ENCODE measurements at places on chromosomes 2 and 18.

DNA sequence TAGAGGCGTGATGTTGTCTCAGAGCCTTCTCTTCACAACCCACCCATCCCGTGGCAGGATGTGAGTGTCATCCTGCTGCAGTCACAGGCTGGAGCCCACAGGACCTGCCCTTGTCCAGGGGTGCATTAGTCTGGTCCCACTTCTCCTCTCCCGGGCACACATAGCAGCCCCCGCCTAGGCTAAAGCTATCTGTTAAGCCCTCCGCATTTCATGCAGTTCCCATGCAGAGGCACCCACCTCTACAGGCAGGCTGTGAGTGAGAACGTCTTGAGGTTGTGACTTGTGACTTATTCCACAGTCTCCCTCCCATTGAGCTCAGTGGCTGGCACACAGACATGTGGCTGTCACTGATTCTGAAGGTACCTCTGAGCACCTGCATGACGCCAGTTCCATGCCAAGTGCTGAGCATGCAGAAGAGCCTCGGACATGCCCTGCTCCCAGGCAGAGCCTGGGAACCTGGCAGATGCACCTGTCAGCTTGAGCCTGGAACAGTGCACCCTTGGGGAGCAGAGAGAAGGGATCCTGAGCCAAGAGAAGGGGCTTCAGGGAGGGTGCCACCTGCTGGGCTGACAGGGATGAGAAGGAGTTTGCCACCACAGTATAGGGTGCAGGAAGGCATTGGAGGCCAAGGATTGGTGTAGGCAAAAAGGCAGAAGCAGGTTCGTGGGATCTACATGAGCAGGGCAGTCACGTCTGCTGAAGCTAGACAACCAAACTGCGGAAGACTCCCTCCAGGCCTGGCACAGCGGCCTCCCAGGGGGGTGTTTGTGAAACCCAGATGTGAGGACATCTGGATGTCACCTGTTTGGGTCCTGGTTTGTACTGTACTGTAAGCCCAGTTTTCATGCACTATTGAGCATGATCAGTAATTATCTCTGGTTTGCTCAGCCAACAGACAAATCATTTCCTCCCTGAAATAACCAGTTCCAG lies 213.6 kb downstream of the GLI2 start:
- DNase-seq, result peak; percentile 58

- DNase-seq, result peak; percentile 43
Measured at GRCh38 chr2:166375195-166375735, 479 bp downstream of the SCN9A start.

DNA sequence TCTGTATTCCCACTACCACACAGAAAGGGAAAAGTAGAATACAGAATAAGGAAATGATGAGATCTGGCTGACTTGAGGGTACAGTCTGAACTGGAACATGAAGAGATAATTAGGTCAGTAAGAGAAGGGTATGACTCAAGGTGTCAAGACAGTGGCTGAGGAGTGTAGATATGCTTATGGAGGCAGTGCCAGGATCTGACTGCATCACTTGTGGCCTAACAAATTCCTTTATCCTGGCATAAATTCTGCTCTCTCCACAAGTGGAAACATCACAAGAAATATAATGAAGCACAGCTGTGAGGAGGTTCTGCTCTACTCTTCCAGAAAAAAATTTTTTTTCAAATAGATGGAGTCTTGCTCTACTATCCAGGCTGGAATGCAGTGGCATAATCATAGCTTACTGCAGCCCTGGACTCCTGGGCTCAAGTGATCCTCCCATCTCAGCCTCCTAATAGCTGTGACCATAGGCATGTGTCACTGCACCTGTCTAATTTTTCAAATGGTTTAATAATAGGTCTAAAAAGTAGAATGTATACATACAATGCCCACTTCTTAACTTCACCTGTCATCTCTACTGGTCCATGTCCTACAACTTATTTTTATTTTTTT lies 85.3 kb downstream of the C2orf74 start:
- peak; percentile 40 for DNase-seq

DNA sequence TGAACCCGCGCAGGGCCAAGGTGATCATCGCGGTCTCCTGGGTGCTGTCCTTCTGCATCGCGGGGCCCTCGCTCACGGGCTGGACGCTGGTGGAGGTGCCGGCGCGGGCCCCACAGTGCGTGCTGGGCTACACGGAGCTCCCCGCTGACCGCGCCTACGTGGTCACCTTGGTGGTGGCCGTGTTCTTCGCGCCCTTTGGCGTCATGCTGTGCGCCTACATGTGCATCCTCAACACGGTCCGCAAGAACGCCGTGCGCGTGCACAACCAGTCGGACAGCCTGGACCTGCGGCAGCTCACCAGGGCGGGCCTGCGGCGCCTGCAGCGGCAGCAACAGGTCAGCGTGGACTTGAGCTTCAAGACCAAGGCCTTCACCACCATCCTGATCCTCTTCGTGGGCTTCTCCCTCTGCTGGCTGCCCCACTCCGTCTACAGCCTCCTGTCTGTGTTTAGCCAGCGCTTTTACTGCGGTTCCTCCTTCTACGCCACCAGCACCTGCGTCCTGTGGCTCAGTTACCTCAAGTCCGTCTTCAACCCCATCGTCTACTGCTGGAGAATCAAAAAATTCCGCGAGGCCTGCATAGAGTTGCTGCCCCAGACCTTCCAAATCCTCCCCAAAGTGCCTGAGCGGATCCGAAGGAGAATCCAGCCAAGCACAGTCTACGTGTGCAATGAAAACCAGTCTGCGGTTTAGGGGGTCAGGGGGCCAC lies 897 bp downstream of the GPR45 start:
- no peak for DNase-seq

GRCh38 chr2:32376756-32377155 lies 19.9 kb downstream of the BIRC6 start:
- no peak for DNase-seq

GRCh38 chr2:20542746-20543468 lies 96.0 kb downstream of the RHOB start:
- no peak for DNase-seq
